ENCODE measurements at places on chromosomes 1 and 21.

- no peak for DNase-seq
Observed at GRCh38 chr1:164930833-164931232, 371.8 kb downstream of the PBX1 start.

DNA sequence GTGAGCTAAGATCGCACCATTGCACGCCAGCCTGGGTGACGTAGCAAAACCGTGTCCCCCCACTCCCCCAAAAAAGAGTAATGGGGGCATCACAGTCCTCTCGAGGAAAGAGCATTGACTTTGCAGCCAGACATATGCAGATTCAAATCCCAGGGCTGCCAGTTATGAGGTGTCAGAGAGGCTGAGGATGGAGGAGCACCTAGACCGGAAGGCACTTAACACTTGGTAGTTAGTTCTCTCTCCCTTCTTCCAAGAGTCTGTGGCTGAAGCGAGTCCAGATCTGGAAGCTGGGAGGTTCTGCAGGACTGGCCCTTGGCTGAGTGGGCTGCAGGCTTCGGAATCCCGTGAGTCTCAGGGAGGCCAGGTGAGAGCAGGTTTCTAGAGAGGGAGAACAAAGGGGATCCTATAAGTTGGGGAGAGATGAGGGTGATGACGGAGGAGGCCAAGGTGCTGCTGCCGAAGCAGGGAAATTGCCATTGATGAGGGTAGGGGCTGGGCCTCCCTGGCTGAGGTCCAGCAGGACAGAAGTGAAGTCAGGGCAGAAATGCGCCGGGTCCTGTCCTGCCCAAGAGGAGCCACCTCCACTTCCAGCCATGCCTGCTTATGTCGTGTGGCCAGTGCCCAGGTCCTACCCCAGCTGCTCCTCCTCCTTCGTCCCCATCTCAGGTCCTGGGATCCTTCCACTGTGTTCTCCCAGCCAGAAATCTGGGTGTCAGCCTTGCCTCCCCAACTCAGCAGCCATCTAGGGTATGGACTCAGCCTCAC is 13.3 kb upstream of the SPOCD1 start:
- no peak for DNase-seq

- no peak for DNase-seq
Observed at GRCh38 chr1:55605155-55605554, 390.0 kb upstream of the USP24 start.

GRCh38 chr1:241592273-241592958 is 47.8 kb downstream of the CHML start:
- DNase-seq: no peak

GRCh38 chr1:46342084-46342656 is 1.6 kb downstream of the NSUN4 start:
- peak; percentile 29 for DNase-seq

GRCh38 chr1:6332821-6333220 is 60.7 kb downstream of the ACOT7 start:
- DNase-seq: no peak

- no peak for DNase-seq
Observed at GRCh38 chr1:92447976-92448375, 38.7 kb downstream of the GFI1 start.

- no peak for DNase-seq
Observed at GRCh38 chr1:28175955-28176485, 470 bp downstream of the PTAFR start.

DNA sequence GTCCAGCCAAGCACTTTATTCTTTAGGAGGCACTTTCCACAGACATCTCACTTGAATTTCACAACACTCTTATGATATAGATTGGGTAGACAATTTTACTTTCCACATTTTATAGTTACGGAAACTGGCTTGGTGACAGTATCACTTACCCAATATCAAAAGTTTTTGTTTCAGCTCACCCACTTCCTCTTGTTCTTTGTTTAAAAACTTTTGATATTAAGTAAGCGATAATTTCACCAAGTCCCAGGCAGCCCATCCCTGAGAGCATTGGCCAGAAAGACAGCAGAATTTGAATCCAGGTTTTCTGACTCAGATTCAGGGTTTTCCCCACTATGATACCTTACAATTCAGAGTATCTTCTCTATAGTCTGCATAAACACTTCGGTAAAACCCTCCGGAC is 60.0 kb downstream of the LRIG2 start:
- DNase-seq: no peak

- DNase-seq: peak; percentile 21
Observed at GRCh38 chr1:159015440-159015909, 5.8 kb downstream of the IFI16 start.

GRCh38 chr1:17045634-17046333 is 8.0 kb downstream of the SDHB start:
- no peak for DNase-seq

GRCh38 chr1:14921057-14921456 is 232.5 kb upstream of the TMEM51 start:
- no peak for DNase-seq

DNA sequence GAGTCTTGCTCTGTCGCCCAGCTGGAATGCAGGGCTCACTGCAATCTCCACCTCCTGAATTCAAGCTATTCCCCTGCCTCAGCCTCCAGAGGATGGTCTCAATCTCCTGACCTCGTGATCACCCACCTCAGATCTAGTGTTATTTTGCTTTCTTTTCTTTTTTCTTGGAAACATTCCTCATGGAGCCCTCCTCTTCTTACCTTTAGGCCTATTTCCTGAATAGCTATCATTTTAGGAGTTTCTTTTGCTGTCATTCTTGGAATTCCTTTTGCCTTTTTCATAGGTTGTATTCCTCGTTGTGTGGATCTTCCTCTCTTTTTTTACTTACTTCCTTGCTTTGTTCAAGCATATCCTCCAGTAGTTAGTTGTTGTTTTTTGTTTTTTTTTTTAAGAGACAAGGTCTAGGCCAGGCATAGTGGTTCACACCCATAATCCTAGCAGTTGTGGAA is 173.8 kb downstream of the RASAL2 start:
- no peak for DNase-seq

DNA sequence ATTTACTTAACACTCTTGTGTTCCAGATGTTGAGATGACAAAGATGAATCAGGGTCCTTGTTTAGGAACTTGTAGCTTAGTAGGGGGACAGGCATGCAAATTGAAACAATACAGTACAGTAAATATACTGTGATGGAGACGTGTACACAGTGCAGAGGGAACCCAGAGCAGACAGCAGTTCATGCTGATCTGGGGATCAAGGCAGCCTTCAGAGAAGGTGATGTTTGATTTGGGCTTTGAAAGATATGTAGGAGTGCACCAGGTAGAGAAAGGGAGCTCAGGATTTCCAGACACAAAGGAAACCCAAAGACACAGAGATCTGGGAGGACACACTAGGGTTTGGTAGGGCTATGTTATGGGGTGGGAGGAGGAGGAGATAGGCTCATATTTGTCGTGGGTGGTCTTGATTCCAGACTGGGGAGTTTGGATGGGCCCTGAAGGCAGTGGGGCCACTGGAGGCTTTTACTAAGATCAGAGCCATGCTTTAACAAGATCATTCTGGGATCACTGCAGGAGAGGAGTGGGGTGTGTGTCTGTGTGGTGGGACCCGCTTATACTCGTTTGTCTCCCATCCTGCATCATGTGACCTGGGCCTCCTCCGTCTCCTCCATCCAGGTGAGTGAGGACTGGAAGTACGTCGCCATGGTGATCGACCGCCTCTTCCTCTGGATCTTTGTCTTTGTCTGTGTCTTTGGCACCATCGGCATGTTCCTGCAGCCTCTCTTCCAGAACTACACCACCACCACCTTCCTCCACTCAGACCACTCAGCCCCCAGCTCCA is 7.8 kb downstream of the CHRNB2 start:
- DNase-seq: no peak

GRCh38 chr1:86696522-86696921 is 7.9 kb upstream of the SH3GLB1 start:
- no peak for DNase-seq

DNA sequence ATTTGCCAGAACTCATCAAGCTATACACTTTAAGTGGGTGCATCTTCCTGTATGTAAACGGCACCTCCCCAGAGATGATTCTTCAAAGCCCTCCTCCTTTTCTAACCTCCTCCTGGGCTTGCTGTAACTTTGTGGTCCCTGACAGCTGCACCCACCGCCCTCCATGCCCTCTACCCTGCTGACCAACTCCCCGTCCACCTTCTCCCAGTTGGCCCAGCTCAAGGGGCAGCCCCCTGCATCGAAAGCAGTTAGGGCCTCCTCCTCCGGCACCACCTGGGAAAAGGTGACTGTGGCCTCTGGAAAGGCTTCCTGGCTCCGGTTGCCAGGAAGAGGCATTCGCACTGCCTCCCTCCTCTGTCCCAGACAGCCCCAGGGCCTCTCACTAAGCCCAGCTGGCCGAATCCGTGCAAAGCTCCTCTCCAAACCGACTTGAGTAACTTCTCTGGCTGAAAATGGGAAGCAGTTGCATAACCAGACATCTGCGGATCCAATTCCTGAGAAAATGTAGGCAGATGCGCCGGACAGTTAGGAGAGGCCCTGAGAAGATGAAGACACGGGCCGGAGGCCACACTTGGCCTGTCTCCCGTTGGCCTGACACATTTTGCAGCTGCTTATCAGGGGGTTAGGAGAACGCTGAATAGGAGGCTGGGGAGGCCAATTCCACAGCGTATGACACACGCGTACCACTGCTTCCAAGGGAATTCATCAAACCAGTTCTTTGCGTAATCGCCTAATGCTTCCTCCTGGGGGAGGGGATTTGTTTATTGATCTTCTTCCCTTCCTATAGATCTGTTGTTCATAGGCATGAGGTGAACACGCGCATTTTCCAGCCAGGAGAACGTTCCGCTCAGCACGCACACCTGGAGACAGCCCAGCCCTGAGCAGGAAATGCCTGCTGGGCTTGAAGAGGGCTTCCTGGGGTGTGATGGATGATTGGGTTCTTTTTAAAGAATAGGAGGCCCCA is 48.7 kb upstream of the COL6A2 start:
- DNase-seq: no peak

DNA sequence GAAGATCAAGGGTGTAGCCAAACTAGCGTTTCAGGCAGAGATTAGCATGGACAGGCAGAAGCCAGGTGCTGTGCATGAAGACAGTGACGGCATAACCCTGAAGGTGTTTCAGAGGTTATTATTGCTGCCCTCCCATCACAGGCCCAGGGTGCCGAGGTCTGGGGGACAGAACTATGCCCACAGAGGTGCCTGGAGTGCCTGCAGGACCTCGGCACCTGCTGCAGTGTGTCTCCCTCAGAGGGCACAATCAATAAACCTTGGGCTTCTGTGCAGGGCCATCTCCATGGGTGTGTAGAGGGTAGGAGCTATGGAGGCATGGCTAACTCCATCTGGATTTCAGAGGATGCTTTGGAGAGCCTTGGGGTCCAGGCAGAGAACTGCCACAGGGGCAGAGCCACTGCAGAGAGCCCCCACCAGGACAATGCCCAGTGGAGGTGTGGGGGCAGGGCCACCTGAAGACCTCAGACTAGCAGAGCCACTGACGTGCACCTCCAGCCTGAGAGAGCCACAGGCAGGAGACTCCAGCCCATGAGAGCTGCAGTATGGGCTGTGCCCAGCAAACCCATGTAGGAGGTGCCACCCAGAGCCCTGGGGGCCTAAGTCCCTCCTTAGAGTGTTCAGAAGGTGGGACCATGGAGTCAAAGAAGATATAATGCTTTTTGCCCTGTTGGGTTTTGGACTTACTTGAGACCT is 5.7 kb upstream of the ABCG1 start:
- DNase-seq: no peak

GRCh38 chr1:239979456-239979855 is 112.2 kb upstream of the FMN2 start:
- DNase-seq: no peak

- no peak for DNase-seq
Observed at GRCh38 chr1:95325349-95325748, 91.3 kb downstream of the RWDD3 start.

- DNase-seq: no peak
Observed at GRCh38 chr1:94178901-94179300, 58.0 kb upstream of the ABCA4 start.

- DNase-seq: no peak
Observed at GRCh38 chr1:69196071-69196470, 371.7 kb upstream of the LRRC7 start.

DNA sequence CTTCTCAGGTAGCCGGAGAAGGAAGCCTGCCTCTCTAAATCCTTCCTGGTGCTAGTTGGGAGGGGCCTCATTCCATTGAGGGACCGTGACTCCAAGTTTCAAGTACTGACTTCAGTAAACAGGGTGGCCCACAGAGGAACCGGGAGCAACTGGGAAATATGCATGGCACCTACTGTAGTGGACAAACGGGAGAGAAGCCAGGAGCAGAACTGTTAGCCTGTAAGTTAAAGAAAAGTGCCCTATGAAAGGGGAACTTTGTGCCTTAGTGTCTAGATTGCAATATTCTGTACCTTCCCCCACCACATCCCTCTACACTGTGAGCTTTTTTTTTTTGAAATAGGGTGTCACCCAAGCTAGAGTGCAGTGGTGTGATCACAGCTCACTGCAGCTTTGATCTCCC is 33.2 kb upstream of the KANK4 start:
- DNase-seq: no peak

DNA sequence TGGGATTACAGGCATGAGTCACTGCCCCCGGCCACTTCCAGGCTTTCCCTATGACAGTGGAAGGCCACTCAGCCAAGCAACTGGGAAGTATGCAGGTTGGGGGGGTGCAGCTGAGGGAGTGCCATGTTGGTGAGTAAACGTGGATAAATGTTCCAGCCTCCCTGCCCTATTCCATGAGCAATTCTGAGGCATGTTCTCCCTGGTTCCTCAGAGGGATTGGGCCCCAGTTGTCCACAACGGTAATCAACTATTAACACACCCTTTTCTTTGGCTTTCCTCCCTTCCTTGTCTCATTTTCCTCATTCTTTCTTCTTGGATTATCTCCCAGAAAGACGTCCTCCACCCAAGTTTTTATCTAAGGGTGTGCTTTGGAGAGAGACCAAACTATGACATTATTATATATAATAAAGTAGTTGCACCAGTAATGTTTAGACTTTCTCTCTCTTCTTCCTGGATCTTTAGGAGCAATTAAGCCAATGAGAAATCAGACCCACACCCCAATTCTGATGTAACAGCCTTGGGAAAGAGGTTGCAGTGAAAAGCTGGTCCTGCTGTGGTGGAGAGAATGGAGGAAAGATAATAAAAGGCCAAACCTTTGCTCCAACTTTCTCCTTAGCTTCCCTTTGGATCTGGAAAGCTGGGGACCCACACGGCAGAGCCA is 6.8 kb upstream of the SLAMF9 start:
- DNase-seq: no peak

All from GM12891 (cell line).